ENCODE measurements at places on chromosomes 4 and X. TPM values are rescaled to one million over a fixed set of nuclear protein-coding genes. Genes with fewer than 3 reads are reported as not detected.
A peak's percentile ranks its signal among the peaks of the same experiment; 100 is the strongest.

The UGT2B15 gene
- total RNA-seq: not detected

The CFAP99 gene
- not detected for total RNA-seq

The XKRX gene
- 0.32 TPM for total RNA-seq

GRCh38 chr4:102521570-102521969, 20.4 kb downstream of the NFKB1 start:
- DNase-seq: no peak
- no peak overlapping the region for H3K27ac ChIP-seq
- no peaks in the 10 kb centered on the region for H3K36me3 ChIP-seq
- no peaks in the 10 kb centered on the region for H3K27me3 ChIP-seq
- no peaks in the 10 kb centered on the region for H3K4me1 ChIP-seq

- no peaks in the 10 kb centered on the region for H3K27me3 ChIP-seq
- no peak overlapping the region for H3K27ac ChIP-seq
- H3K4me1 ChIP-seq: no peaks in the 10 kb centered on the region
- H3K36me3 ChIP-seq: no peaks in the 10 kb centered on the region
These were observed 127.3 kb downstream of the NEK1 start for GRCh38 chr4:169485086-169485485.

- DNase-seq: no peak
- H3K27ac ChIP-seq: no peak overlapping the region
- no peaks in the 10 kb centered on the region for H3K27me3 ChIP-seq
- peak overlapping the region; percentile 65 for H3K4me3 ChIP-seq
These were observed 666 bp downstream of the CCDC158 start for GRCh38 chr4:76420188-76420761.

GRCh38 chrX:130413415-130413814, 11.6 kb downstream of the RBMX2 start:
- H3K27me3 ChIP-seq: no peaks in the 10 kb centered on the region
- no peak overlapping the region for H3K27ac ChIP-seq
- H3K36me3 ChIP-seq: no peaks in the 10 kb centered on the region
- H3K4me3 ChIP-seq: no peak overlapping the region

DNA sequence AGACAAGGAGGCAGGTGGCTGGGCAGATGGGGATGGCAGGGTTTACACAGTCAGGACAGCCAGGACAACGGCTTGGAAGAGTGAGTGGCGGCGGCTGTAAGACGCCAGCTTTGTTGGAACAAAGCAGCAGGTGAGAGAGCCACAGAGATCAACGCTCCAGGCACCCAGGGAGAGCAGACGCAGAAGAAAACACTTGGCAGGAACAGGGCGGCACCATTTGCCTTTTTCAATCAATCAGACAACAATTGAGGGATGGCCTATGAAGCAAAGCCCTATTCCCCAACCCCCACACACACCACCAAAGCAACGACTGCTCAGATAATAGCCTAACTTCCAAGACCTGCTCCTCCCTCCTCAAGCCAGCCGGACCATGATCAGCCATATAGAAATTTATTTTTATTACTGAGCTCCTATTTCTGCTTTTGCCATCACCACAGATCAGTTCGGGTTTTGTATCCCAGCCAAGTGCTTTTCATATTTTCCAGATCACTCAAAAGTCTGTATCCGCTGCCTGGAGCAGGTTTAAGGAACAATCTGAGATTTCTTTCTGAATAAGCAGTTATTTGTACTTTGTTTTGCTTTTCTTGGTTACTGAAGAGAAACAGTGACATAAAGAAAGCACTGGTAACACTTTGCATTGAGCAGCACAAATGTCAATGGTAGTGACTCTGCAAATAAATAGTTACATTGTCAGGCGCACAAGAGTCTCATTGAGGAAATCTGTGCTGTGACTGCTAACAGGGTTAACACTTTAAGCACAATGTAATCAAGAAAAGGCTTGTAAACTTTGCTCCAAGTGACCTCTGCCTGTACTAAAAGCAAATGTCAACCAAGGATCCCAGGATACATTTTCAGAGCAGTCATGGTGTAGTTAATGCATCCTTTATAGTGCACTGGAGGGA, 81.8 kb upstream of the RBPJ start:
- H3K27ac ChIP-seq: no peak overlapping the region
- DNase-seq: no peak
- H3K4me1 ChIP-seq: peaks cover 2% of the 10 kb centered on the region
- no peaks in the 10 kb centered on the region for H3K36me3 ChIP-seq
- H3K4me3 ChIP-seq: no peak overlapping the region
- no peaks in the 10 kb centered on the region for H3K27me3 ChIP-seq

GRCh38 chrX:47358387-47359065, 11.9 kb upstream of the ZNF157 start:
- no peaks in the 10 kb centered on the region for H3K36me3 ChIP-seq
- H3K27ac ChIP-seq: no peak overlapping the region
- no peaks in the 10 kb centered on the region for H3K27me3 ChIP-seq
- H3K4me1 ChIP-seq: no peaks in the 10 kb centered on the region

GRCh38 chr4:25953740-25954139, 39.7 kb downstream of the SMIM20 start:
- no peaks in the 10 kb centered on the region for H3K27me3 ChIP-seq
- no peaks in the 10 kb centered on the region for H3K36me3 ChIP-seq
- no peaks in the 10 kb centered on the region for H3K4me1 ChIP-seq
- no peak overlapping the region for H3K27ac ChIP-seq

DNA sequence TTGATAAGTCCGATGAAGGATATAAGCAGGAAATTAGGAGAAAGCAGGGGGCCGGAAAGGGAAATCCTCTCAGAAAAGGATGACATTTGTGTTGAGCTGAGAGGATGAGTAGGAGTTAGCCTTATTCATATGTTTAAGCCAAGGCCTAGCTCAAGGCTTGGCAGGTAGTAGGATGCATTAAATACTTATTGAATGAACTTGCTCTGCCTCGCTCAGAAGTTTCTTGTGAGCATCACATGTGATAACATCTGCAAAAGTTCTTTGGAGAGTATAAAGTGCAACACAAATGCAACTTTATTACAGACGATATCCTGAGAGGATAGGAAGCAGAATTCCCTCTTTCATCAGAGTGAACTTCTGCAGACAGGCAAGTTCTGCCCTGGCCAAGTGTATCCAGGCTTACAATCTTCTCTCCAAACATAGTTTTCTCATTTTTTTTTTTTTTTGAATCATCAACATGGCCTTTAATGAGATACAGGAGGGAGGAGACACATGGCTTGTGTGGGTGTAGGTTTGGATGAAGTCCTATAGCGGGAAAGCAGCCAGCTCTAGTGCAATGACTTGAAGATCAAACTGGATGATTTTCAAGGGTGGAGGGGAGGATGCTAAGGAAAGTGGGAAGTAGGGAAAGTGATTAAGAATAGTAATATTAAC, 48.1 kb downstream of the LUZP4 start:
- no peaks in the 10 kb centered on the region for H3K27me3 ChIP-seq
- no peaks in the 10 kb centered on the region for H3K4me1 ChIP-seq
- DNase-seq: peak; percentile 50
- H3K4me3 ChIP-seq: no peak overlapping the region

DNA sequence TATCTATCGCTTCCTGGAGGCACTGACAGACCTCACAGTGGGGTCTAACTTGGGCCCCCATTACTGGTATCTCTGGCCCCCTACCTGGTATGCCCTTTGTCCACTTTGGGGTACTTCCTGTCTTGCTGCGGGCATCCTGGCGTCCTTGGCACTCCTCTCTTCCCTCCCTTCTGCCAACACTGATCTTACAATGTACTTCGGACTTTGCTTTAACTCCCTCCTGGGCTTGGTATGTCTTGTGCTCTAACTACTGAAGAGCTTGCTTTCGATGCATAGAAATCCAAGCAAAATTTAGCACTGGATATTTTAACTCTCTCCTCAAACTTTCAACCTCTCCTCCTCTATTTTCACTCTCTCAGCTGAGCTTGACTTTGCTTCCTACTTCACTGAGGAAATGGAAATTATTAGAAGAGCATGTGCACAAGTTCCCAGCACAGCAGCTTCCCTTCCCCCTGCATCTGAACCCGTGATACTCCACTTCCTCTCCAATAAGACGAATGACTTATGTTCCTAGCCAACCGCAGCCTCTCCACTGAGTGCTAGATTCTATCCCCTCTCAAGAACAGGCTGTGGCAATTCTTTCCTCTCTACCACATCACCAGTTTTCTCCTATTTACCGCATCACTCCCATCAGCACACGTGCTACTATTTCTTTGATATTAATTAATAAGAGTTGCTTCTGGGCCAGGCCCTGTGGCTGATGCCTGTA, 52.9 kb downstream of the SUPT20HL2 start:
- no peak overlapping the region for H3K27ac ChIP-seq
- H3K27me3 ChIP-seq: no peaks in the 10 kb centered on the region
- H3K4me1 ChIP-seq: no peaks in the 10 kb centered on the region
- DNase-seq: peak; percentile 81

DNA sequence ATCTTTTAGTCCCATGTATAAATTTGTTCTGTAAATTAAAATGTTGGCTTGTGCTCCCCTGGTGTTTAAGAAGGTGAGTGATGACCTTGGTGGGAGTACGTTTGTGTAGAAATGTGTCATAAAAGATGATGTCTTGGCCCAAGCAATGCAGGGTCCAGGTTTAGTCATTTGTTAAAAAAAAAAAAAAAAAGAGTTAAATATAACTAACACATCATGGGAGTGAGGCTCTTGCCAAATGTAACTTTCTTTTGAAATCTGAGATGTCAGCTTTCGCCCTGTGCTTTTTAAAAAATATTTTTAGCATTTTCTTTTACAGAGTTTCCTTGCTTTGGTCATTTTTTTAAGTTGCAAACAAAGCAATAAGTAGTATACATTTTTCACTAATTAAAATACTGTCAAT, 135.6 kb downstream of the FBXO8 start:
- H3K4me1 ChIP-seq: no peaks in the 10 kb centered on the region
- no peaks in the 10 kb centered on the region for H3K36me3 ChIP-seq
- no peak overlapping the region for H3K27ac ChIP-seq
- H3K27me3 ChIP-seq: no peaks in the 10 kb centered on the region
- H3K4me3 ChIP-seq: no peak overlapping the region

All from aorta (tissue), 5 donors.